ENCODE measurements at places on chromosomes 3 and 15.
A peak's percentile ranks its signal among the peaks of the same experiment; 100 is the strongest.

- no peak for DNase-seq
Measured at GRCh38 chr15:72685301-72685924, 569 bp downstream of the HIGD2B start.

DNA sequence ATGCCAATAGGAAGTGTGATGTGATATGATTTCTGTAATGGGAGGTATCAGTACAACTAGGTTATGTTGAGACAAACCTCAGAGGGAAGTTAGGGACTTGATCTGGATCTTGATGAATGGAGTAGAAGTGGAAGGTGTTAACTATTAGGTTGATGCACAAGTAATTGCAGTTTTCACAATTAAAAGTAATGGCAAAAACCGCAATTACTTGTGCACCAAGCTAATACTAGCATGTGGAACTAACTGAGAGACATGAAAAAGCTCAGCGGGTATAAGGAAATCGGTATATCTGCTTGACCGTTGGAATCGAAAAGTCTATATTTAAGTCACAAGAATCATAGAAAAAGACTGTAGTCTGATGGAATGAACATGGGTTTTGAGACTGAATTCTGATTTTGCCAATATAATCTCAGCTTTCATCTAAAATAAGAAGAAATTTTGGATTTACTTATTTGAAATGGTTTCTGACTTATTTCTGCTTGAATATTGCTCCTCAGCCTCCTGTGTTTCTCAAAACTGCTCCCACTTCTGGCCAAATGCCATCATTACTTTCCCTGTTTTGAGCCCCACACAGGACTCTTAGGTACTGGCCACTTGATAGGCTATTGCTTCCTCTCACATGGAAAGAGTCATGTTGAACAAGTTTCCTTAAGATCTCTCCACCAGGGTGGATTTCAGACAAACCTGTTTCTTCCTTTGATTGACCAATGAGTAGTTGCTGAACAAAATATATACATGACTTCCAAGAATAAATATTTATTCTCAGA lies 271.5 kb upstream of the COL8A1 start:
- peak; percentile 30 for DNase-seq

- peak; percentile 12 for DNase-seq
Measured at GRCh38 chr15:39828374-39828931, 45.8 kb upstream of the FSIP1 start.

DNA sequence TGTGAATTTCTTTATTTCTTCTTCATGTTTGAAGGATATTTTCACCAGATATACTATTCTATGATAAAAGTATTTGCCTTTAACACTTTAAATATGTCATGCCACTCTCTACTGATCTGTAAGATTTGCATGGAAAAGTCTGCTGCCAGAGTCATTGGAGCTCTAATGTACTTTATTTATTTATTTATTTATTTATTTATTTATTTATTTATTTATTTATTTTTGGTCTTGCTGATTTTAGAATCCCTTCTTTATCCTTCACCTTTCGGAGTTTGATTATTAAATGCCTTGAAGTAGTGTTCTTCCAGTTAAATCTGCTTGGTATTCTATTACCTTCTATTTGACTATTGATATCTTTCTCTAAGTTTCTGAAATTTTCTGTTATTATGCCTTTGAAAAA lies 1669.6 kb downstream of the OTOL1 start:
- no peak for DNase-seq

- no peak for DNase-seq
Measured at GRCh38 chr3:26668171-26668570, 45.6 kb downstream of the LRRC3B start.

DNA sequence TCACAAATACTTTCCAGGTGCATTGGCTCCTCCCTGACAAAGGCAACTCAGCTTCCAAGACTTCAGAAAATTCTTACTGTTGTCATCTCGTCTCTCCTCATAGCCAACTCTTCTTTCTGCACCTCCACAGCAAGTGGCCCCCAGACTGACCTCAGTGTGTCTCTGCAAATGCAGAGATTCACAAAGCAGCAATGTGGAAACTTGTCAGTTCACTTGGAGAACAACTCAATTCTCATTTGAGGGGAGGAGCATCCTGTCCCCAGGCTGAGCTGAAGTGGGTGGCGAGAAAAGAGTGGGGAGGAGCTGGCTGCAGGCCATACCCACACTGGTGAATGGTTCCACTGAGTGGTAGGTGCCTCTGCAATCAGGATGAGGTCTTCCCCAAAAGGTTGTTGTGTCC lies 248.7 kb upstream of the IL12A start:
- no peak for DNase-seq

DNA sequence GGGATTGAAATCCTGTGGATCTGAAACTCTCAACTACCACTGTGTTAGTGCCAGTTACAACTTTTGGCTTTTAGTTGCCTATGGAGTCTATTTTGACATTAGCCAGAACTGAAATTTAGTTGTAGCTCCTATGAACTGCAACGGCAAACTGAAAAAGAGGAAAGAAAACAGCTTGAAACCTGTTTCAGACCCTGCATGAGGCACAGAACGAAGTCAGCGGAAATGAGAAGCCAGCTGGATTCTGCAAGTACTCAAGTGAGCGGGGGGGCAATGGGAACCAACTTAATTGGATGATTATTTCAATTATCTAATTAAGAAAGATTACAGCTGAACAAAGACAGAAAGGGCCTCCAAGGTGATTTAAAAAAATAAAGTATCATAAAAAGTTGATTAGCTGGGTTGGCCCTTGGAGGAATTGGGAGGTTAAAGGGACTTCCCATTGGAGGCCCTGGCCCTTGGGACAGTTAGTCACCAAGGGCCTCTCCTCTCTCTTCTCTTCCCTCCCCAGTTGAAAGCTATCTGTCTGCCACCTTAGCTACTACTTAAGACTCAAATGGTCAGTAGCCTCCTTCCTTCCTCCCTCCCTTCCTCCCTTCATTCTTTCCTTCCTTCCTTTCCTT lies 352.1 kb downstream of the SHQ1 start:
- no peak for DNase-seq

GRCh38 chr15:82303956-82304777 lies 41.5 kb downstream of the SAXO2 start:
- no peak for DNase-seq
